ENCODE measurements at places on chromosomes 16 and 17.

DNA sequence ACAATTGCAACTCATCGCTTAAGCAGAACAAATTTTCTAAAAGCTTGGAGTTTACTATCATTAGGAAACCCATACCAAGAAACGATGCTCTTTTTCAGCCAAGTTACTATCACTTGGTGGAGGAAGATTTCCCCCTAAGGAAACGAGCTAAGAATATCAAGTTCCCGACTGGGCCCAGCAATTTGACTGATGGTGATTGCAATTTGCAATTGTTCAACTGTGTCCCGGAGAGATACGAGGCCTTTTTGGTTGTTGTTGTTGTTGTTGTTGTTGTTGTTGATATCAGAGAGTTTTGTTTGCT, 6.2 kb downstream of the HS3ST3A1 start:
- DNase-seq = no peak

DNA sequence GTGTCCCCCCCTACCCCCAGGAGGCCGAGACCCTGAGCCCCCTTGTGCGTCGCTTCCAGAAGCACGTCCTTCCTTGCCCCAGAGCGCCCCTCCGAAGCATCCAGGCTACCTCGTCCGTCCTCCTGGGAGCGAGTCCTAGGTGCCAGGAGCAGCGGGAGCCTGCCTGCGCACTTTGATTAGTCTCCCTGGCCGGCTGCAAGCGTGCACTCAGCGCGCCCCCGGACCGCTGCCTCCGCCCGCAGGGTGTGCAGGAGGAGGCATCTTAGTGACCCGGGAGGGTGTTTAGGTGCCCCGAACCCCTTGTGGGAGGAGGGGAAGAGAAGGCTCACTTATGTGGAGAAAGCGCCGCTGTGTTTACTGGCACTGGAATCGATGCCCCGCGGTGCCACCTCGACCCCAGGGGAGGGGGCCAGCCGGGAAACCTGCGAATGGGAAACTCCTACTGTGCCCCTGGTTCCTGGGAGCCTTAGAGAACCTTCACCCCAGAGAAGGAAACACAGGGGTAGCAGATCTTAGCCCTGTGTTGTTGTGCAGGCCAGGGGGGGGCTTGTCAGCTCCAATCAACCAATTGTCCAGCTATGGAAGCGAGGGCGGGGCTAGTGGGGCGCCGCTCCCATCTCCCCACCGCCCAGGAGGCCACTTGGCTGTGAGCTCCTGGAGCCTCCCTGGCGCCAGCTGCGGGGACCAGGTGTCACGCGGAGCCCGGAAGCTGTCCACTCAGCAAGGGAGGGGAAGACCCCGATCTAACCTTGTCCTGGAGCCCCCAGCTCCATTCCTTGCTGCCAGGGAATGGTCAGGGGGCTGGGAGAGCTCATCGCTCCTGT, 922.8 kb upstream of the EEF2KMT start:
- no peak for DNase-seq

DNA sequence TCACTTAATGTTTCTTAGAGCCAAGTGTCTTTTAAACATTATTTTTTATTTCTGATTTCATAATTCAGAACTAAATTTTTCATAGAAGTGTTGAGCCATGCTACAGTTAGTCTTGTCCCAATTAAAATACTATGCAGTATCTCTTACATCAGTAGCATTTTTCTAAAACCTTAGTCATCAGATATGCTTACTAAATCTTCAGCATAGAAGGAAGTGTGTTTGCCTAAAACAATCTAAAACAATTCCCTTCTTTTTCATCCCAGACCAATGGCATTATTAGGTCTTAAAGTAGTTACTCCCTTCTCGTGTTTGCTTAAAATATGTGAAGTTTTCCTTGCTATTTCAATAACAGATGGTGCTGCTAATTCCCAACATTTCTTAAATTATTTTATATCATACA, 13.6 kb upstream of the BCAS3 start:
- DNase-seq = no peak

DNA sequence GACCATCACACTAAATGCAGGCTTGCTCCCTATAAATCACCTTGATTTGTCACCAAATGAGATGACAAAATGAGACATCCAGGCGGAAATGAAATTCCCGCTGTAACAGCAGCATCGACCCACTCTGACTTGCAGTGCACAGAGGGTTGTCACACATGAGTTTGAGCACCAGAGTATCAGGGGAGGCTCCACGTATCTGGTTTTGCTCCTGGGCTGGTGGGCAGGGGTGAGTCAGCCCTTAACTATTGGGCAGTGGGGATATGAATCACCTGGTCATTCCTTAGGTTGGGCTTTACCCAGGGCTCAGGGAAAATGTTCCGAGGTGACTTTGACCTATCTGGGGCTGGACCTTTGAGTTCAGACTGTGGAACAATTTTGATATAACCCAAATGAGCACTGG, 245.2 kb upstream of the CCL2 start:
- DNase-seq = no peak

- DNase-seq = no peak
Observed at GRCh38 chr16:1762196-1762878, 9.0 kb downstream of the NME3 start.

DNA sequence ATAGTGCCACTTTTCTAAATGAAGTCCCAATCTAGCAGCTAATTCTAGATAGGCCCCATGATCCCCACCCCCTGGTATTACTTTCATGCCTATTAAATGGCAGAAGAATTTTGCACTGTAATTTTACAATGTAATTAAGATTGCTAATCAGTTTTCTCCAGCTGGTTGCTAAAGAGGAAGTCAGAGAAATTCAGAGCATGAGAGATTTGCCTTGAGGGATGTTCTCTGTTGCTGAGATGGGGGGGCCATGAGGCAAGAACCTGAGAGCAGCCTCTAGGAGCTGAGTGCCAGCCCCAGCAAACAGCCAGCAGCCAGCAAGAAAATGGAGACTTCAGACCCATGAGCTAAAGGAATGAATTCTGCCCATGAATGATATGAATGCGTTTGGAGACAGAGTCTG, 38.9 kb downstream of the SHCBP1 start:
- no peak for DNase-seq

DNA sequence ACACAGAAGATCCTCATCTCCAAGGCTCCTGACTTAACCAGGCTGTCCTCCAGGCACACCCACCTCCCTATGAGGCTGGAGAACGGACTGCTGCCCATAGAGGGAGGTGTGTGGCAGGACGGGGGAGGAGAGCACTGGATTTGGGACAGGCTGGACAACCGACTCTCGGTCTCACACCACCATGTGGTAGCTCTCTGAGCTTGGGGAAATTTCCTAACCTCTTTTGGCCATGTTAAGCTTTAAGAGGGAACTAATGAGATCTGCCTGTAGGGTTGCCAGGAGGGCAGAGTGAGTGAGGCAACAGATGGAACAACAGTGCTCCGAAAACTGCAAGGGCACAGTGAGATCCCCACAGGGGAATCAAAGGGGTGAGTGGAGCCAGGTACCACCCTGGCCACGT, 32.7 kb downstream of the RHBDL3 start:
- DNase-seq = no peak

- no peak for DNase-seq
Observed at GRCh38 chr17:69654981-69655855, 240.7 kb downstream of the MAP2K6 start.

DNA sequence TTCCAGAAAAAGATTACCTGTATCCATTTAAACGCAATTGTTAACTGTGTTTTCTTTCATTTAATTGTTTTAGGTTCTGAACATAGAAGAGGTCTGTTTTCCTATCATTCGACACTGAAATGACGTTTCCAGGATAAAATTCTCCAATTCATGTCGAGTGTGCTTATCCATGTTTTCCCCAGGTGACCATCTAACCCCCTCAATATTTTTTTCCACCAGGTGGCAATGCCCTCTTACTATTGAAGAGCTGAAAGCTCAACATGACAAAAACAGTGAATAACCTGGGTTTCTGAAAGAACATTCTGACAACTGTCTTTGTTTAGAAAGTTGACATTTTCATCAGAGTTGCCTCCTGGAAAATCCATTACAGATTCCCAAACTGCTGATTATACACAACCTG, 948.7 kb downstream of the KCNJ2 start:
- DNase-seq = no peak

GRCh38 chr16:25060920-25061319, 45.8 kb upstream of the ARHGAP17 start:
- DNase-seq = no peak

DNA sequence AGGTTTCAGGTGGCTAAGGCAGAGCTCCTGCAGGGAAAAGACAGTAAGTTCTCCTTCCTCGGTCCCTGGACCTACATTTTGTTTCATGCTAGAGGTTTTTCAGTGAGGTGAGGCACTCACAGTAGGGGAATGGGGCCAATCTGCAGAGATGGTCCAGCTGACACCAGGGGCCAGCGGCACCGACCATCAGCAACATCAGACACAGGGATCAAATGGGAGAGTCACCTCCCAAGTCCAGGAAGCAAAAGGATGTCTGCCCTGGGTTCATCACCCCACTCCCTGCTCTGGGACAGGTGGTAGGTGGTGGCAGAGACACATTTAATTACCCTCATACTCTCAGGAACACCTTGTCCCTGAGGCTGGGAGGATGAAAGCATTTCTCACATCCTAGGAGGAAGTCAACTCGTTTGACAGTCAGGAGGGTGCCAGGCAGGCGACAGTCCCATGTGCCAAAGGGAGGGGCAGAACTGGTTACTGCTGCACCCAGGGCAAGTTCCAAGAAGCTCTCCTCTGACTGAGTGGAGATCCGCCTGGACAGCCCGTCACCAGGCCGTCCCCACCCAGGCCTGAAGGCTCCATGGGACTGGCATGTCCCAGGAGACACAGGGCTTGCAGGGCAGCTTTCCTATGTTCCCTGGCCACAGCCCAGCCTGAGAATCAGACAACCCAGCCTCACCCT, 19.2 kb downstream of the ATP6V0D1 start:
- no peak for DNase-seq

GRCh38 chr17:78995022-78995760, 14.4 kb downstream of the CANT1 start:
- no peak for DNase-seq

- no peak for DNase-seq
Observed at GRCh38 chr16:3066440-3066748, 954 bp downstream of the IL32 start.

DNA sequence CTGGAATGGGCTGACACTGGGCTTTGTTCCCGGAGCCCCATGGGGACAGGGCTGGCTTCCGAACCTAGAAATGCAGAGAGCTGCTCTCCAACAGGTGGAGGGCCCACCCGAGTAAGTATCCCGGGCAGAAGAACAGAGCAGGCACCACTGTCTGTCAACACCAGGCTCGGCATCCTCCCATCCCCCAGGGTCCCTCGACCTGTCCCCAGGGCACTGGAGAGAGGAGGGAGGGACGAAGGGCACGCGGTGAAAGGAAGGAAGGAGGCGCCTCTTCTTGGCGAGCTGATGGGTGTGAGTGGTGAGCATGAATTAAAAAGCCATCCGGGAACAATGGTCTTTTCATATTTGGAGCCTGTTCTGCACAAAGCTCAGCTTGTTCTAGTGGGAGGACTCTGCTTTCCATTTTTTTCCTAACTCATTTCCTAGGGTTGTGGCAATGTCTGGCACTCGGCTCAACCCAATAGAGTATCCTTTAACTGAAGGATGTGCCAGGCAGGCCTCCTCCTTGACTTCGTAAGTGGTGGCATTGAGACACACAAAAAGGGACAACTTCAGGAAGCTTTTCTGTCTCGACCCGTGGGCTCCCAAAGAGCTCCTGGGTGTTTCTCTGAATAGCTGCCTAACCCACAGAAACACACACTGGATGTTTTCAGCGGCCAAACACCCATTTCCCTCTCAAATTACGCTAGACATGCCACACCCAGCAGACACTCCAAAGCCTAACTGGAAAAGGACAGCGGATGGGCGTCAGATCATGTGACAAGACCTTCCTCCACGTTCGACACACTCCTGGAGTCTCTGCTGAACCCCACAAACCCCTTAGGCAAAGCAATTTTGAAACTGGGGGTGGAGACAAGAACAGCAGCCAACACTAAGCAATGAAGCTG, 47.7 kb downstream of the ZFHX3 start:
- DNase-seq = no peak

DNA sequence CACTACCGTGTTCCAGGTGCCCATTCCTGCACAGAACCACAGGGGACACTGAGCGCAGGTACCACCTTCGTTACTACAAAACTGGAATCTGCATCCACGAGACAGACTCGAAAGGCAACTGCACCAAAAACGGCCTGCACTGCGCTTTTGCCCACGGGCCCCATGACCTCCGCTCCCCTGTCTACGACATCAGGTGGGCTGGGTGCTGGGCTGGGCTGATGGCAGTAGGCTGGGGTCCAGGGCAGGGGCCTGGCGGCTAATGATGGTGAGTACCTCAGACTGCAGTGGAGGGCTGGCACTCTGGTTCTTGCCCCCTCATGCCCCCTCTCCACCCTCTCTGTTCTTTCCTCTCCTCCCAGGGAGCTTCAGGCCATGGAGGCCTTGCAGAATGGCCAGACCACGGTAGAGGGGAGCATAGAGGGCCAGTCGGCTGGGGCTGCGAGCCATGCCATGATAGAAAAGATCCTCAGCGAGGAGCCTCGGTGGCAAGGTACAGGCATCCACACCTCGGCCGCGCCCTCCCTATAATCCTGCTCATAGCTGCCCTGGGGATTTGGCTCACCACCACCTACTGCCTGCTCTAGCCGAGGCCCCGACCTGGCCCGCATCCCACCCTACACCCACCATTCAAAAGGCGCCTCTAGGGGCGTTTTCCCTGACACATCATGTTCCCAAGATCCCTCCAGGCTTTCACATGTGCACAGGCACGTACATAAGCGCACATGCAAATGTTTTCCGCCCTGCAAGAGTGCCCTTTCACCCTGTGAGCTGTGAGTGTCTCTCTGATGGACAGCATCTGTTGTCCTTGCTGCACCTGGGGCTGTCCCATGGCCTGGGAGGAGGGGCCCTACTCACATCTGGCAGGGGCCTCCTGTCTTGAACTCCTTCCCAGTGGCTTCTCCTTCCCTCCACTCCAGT, 27.7 kb downstream of the UNK start:
- no peak for DNase-seq

DNA sequence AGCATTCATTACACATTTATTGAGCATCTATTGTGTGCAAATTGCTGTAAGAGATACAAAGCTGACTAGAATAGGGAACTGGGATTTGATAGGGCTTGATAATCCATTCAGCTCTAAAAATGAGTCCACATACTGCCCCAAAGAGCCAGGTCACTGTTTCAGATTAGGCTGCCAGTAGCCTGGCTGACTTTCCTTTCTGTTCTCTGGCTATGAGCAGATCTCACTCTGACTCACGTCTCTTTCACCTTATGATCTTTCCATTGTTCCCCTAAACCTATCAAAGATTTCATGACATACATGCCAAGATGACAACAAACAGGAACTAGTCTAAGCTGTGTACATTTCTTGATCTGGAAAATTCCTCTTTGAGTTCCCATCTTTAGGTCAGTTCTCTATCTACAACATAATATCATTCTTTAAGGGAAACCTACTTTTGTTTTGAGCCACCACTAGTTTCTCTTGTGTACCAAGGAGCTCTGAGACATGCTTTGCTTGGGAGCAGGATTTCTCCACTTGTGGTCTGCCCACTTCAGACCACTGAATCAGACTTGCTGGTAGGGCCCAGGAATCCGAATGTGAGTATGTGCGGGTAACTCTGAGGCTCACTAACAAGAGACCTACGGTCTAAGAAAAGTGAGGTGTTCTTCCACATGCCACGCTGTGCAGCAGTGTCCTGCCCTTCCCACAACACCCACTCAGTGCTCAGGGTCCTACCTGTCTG, 40.9 kb upstream of the ICAM2 start:
- peak; percentile 56 for DNase-seq

Data from CD4-positive, alpha-beta T cell (primary cell).